ENCODE measurements at places on chromosomes 2 and 18.

- no peak for DNase-seq
Observed at GRCh38 chr2:176794392-176794791, 418.2 kb upstream of the HNRNPA3 start.

GRCh38 chr2:47310801-47311560 lies 92.0 kb upstream of the MSH2 start:
- no peak for DNase-seq

DNA sequence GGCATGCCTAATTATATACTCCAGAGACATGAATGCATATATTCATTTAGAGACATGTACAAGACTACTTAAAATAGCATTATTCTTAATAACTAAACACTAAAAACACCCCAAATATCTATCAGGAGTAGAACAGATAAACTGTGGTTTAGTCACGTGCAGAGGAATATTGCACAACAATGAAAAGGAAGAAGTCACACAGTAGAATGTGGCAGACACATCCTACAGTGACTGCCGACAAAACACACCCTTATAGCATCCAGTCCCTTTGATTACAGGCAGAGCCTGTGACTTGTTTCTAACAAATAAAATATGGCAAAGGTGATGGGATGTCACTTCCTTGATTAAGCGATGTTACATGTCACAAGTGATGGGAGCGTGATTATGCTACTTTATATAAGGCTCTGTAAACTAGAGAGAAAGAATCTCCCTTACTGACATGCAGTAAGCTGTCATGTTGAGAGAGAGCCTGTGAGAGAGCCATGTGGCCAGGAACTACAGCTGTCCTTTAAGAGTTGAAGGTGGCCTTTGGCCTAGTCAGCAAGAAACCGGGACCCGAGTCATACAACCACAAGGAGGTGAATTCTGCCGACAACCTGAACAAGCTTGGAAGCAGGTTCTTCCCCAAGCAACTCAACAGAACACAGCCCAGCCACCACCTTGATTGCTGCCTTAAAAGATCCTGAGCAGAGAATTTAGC lies 39.1 kb upstream of the LGALSL start:
- DNase-seq: no peak

GRCh38 chr2:60884800-60885199 lies 3.4 kb downstream of the REL start:
- no peak for DNase-seq

GRCh38 chr18:55376387-55376786 lies 211.6 kb downstream of the TCF4 start:
- DNase-seq: no peak

- DNase-seq: no peak
Observed at GRCh38 chr2:240629619-240629967, 4.3 kb downstream of the GPR35 start.

DNA sequence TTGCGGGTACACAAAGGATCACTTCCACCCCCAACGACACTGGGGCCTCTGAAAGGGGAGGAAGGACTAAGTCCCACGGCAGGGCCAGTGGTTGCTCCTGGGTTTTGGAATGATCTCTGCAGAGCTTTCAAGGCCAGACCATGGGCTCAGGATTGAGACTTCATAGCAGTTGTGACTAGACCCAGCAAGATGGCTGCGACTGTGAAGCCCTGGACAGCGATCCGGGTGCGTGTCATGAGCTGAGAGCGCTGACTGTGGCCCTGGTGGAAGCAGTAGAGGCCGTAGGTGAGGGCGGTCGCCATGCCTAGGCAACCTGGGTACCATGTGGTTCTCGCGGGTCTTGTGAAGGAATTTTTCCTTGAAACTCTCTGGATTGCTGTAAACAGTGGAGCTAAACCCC lies 27.3 kb downstream of the NCL start:
- DNase-seq: no peak

- DNase-seq: no peak
Observed at GRCh38 chr2:216130346-216130971, 21.3 kb downstream of the XRCC5 start.

GRCh38 chr2:69893684-69894551 lies at the start of gene SNRNP27:
SNRNP27 (plus strand) TSS chr2:69893956; CDS start chr2:69893985, 29 bp downstream.
- DNase-seq: peak; percentile 84

- DNase-seq: no peak
Observed at GRCh38 chr2:239042551-239043320, 194.9 kb downstream of the TWIST2 start.

- DNase-seq: no peak
Observed at GRCh38 chr2:218125095-218125494, 733 bp upstream of the CXCR2 start.

GRCh38 chr2:197893403-197894177 lies 89.2 kb downstream of the PLCL1 start:
- no peak for DNase-seq

DNA sequence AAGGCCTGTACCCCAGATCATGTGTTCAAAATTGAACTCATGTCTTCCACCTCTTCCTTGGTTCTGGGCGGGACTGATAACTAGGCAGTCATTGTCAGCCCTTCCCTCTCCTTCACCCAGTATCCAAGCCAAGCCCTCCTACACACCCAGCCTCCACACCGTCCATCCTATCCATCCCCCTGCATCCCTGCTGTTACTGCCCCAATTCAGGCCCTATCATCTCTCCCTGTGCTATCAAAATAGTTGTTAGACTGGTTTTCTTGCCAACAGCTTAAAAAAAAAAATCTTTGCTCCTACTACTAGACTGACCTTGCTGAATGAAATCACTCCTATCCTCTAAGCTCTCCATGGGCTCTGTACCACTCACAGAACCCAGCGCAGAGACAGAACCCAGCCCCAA lies 32.8 kb downstream of the TGFA start:
- DNase-seq: no peak

All from WERI-Rb-1 (cell line).